ENCODE measurements at places on chromosomes 6 and 20. TPM values are rescaled to one million over a fixed set of nuclear protein-coding genes. Genes with fewer than 3 reads are reported as not detected.

- H3K4me3 ChIP-seq = peak overlapping the region; percentile 20
- no peak for DNase-seq
- peaks cover 61% of the 10 kb centered on the region for H3K4me1 ChIP-seq
- peaks cover 5% of the 10 kb centered on the region for H3K36me3 ChIP-seq
Observed at GRCh38 chr6:149852881-149853280, 11.3 kb downstream of the LRP11 start.

- no peak overlapping the region for H3K4me3 ChIP-seq
- no peaks in the 10 kb centered on the region for H3K27me3 ChIP-seq
- peak; percentile 87 for DNase-seq
- H3K27ac ChIP-seq = peak overlapping the region; percentile 89
- peaks cover 53% of the 10 kb centered on the region for H3K4me1 ChIP-seq
- H3K36me3 ChIP-seq = no peaks in the 10 kb centered on the region
Observed at GRCh38 chr6:139982652-139983295, 608.3 kb upstream of the CITED2 start.

- H3K4me1 ChIP-seq = no peaks in the 10 kb centered on the region
- DNase-seq = no peak
Observed at GRCh38 chr20:33229843-33230242, 6.0 kb upstream of the BPIFA1 start.

DNA sequence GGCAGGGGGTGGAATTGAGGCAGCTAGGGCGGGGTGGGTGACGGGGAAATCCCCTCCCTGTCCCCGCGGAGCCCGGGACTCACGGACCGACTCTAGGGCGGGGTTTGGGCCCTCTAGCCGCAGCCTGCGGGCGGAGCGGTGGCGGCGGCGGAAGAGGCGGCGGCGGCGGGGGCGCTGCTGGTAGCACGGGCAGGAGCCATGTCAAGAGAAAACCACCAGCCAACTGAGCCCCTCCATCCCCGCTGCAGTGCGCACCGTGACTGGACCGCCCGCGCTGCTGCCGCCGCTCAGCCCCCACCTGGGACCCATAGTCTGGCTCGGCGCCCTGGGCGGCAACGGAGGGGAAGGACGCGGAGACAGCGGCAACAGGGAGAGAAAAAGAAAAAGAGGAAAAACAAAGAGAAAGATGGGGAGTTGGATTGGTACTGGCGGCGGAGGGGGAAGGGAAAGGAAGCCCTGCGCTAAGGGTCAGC, 1.2 kb upstream of the C6orf62 start:
- peak overlapping the region; percentile 81 for H3K4me3 ChIP-seq
- no peaks in the 10 kb centered on the region for H3K27me3 ChIP-seq
- H3K27ac ChIP-seq = peak overlapping the region; percentile 94
- peaks cover 20% of the 10 kb centered on the region for H3K36me3 ChIP-seq
- peaks cover 11% of the 10 kb centered on the region for H3K4me1 ChIP-seq

DNA sequence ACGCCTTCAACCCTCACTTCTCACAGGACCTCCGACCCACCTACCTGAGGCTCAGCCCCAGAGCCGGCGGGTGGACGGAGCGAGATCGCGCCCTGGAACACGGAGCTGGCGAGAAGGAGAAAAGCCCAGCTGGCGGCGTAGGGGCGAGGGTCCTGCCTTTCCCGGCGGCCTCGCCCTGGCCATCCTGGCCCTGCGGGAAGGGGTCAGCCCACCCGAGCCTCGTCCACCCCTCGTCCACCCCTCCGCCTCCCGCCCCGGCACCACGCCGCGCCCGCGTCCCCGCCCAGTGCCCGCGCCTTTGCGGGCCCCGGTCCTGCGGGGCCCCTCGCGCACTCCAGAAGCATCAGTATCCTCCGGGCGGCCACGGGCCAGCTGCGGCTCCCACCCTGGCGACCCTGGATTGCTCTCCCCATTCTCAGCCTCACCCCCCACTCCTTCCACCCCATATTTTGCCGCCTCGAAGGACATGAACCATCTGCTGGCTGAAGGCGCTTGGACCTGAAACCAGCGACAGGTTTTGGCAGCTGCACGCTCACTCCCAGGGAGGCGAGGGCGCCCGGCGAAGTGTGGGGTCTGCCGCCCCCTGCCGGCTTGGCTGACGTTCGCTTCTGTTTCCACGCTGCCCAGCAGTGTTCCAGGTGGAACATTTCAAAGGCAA, 65.1 kb downstream of the PLG start:
- H3K4me3 ChIP-seq = peak overlapping the region; percentile 41
- peak; percentile 70 for DNase-seq
- H3K27me3 ChIP-seq = peaks cover 7% of the 10 kb centered on the region
- no peak overlapping the region for H3K27ac ChIP-seq
- no peaks in the 10 kb centered on the region for H3K4me1 ChIP-seq

GRCh38 chr20:36827541-36828279, 48.2 kb upstream of the TLDC2 start:
- no peak overlapping the region for H3K27ac ChIP-seq
- no peaks in the 10 kb centered on the region for H3K27me3 ChIP-seq
- DNase-seq = no peak
- H3K4me3 ChIP-seq = no peak overlapping the region
- peaks cover 24% of the 10 kb centered on the region for H3K36me3 ChIP-seq

DNA sequence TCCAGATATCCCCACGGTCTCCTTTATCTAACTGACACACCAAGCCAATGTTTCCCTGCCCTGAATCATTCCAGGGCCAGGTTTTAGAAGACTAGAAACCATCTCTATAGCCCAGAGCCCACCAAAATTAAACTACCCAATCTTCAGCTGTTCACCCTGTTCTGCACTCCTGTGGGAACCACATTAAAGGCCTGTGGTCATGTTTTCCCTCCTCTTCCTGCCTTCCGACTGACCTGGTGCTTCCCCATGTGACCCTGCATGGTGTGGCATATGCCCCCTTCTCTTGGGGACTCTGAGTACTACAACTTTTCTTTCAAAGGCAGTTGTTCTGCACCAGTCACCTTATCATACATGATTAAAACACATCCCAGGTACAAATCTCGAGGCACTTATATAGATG, 155.0 kb downstream of the TMEM200A start:
- DNase-seq = no peak
- peaks cover 11% of the 10 kb centered on the region for H3K4me1 ChIP-seq

DNA sequence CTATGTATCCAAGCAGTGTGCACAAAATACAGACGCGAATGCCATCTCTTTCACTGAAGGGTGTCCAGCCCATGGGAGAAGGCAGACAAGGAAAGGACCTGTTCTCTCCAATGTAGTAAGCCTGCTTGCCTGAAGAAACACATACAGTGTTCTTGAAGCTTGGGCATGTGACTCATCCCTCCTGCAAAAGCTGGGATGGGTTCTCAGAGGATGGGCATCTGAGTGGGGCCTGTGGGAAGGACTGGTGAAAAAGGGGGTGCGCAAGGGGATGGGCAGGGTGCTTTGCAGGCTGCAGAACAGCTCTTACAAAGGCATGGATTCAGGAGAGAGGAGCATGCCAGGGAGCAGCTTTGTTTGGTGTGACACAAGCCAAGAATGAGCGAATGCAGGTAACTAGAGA, 128.1 kb downstream of the FYN start:
- H3K27ac ChIP-seq = no peak overlapping the region
- H3K4me1 ChIP-seq = no peaks in the 10 kb centered on the region
- no peaks in the 10 kb centered on the region for H3K36me3 ChIP-seq
- no peak for DNase-seq

DNA sequence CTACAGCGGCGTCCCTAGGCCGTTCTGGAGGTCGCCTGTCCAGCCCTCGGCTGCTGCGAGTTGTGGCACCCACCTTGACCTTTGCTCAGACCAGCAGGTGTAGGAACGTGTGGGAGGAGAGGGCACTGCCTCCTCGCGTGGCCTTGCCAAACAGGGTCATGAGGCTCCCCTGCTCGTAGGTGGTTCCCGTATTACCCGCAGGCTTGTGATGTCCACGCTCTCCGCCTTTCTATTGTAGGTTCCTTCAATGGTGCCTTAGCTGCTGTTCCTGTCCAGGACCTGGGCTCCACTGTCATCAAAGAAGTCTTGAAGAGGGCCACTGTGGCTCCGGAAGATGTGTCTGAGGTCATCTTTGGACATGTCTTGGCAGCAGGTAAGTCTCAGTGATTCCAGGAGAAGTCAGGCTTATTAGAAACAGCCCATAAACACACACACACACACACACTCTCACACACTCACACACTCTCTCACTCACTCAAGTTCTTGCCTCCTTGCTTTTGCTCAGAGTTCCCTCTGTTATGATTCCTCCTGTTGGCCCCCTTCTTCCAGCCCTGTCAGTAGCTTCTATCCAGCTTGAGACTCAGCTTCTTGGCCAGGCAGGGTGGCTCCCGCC, 942 bp downstream of the ACAT2 start:
- H3K36me3 ChIP-seq = peaks cover 60% of the 10 kb centered on the region
- DNase-seq = no peak
- H3K27ac ChIP-seq = peak overlapping the region; percentile 99
- H3K4me1 ChIP-seq = peaks cover 17% of the 10 kb centered on the region
- peak overlapping the region; percentile 68 for H3K4me3 ChIP-seq

GRCh38 chr20:17533396-17533795, 2.2 kb upstream of the BFSP1 start:
- DNase-seq = peak; percentile 94
- peaks cover 29% of the 10 kb centered on the region for H3K4me1 ChIP-seq

- H3K27me3 ChIP-seq = no peaks in the 10 kb centered on the region
- no peak overlapping the region for H3K4me3 ChIP-seq
- H3K27ac ChIP-seq = no peak overlapping the region
- no peak for DNase-seq
- H3K4me1 ChIP-seq = no peaks in the 10 kb centered on the region
Observed at GRCh38 chr20:23625236-23625964, 12.4 kb downstream of the CST3 start.

Gene STX11
- total RNA-seq = 0.30 TPM

Gene POU5F1
- total RNA-seq = not detected

Gene TMEM200A
- 2.0 TPM for total RNA-seq

Gene SAMD3
- not detected for total RNA-seq

Gene POLR1C
- 64.1 TPM for total RNA-seq

Gene MYLK2
- 1.2 TPM for total RNA-seq

Gene TUBB2B
- total RNA-seq = 158 TPM
